ENCODE measurements at places on chromosomes 3 and 15. TPM values are rescaled to one million over a fixed set of nuclear protein-coding genes. Genes with fewer than 3 reads are reported as not detected.

GPR15 gene
- not detected for total RNA-seq

DNA sequence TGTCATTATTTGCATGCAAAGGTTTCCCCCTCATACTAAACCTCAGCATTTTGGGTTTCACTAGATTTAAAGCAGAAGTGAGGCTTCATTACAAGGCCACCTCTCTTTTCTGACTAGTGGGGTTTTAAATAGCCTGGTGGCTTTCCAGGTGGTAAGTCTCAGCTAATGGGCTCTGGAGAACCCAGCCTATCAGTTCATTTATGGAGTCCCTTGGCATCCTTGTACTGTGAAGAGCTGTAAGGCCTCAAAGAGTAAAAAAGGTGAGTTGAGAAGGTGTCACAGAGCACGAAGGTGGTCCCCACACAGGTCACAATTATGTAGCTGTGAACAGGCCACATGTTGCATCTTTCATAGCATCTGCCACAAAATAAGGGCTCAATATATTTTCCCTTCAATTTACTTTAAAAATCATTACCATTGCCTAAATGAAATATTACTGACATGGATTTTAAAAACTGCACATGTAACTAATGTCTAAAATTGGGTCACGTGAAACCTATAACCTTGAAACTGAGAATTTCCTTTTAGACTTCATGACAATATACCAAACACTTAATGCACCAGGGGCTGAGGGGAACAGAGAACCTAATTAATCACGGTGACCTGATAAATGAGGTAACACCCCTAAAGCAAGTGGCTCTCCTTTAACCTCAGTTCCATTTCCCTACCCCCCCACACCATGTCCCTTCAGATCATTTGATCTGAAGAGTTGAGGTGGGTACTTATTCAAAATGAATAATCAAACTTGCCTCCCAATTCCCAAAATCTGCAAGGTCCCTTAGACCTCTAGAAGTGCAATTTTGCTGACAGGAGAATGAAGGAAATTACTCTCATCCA lies 1.3 kb downstream of the NGLY1 start:
- DNase-seq, result no peak

PTX3 gene
- total RNA-seq, result 41.1 TPM

FBXO45 gene
- total RNA-seq, result 16.9 TPM

Data from neural crest cell (in vitro differentiated cells).